NCI-H748 treated with DMSO at 0.1 percent for 48 hours (cell line): ENCODE measurements at places on chromosomes 3 and 15.

GRCh38 chr15:77984446-77984861 lies 93.1 kb downstream of the TBC1D2B start:
- DNase-seq = no peak

DNA sequence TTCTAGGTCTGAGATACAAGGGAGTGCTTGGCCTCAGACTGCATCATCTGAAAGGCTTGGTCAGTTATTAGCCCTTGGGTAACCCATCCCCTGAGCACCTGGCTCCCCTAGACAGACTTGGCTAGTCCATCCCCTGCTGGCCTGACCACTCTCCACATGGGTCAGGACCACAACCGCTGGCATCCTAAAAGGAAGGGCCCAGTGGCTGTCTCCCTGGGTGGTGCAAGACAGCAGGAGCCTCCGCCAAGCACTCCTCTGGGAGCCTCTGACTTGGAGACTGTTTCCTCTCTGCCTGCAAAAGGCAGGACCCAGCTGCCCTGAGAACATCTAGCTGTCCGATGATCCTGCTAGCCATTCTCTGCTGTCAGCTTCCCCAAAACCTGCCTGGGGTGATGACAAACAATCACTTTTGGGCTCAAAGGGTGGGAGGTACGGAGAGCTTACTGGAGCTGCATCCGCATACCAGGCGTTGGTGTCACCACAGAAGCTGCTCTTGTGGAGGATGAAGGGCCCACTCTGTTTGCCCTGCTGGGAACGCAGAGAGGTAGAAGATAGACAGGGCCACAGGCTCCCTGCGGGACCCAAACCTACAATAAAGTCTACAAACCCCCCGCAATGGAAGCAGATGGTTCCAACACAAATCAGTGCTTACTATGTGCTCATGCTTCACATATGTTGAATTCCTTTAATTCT lies 108.0 kb upstream of the PRR20G start:
- DNase-seq = no peak

- DNase-seq = no peak
Observed at GRCh38 chr3:78809966-78810365, 957.8 kb downstream of the ROBO1 start.

GRCh38 chr3:10992017-10992942 lies at the start of gene SLC6A1:
Gene SLC6A1 (plus strand): TSS chr3:10992748. CDS start chr3:11017212, 24,464 bp downstream.
- peak; percentile 12 for DNase-seq

- DNase-seq = no peak
Observed at GRCh38 chr15:100348578-100348977, 6.8 kb upstream of the ADAMTS17 start.

DNA sequence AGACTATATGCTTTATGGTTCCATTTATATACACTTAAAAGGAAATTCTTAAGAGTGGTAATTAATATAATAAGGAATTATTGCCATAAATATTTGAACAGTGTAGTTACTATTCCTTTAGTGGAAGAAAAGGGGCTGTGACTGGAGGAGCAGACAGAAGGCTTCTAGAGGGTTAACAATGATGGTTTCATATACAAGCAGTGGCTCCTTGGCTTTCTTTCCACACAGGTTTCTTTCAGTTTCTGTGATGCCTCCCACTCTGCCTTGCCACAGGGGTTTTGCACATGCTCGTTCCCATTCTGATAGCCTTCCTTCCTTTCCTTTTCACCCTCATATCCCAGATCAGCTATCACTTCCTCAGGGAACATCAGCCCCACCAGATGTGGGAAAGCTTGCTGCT lies 108.8 kb upstream of the LYSMD4 start:
- no peak for DNase-seq
